ENCODE measurements at places on chromosomes 2 and 18. TPM values are rescaled to one million over a fixed set of nuclear protein-coding genes. Genes with fewer than 3 reads are reported as not detected.
A peak's percentile ranks its signal among the peaks of the same experiment; 100 is the strongest.

GRCh38 chr18:11978956-11979355 lies 2.4 kb upstream of the IMPA2 start:
- no peak overlapping the region for H3K27ac ChIP-seq
- H3K4me1 ChIP-seq, result peaks cover 15% of the 10 kb centered on the region
- H3K27me3 ChIP-seq, result peaks cover 17% of the 10 kb centered on the region

GRCh38 chr18:59040770-59041148 lies 98.9 kb upstream of the SEC11C start:
- no peaks in the 10 kb centered on the region for H3K36me3 ChIP-seq
- H3K27ac ChIP-seq, result no peak overlapping the region
- peaks cover 3% of the 10 kb centered on the region for H3K27me3 ChIP-seq

GKN1 gene
- not detected for total RNA-seq

- peaks cover 2% of the 10 kb centered on the region for H3K27me3 ChIP-seq
- H3K4me1 ChIP-seq, result peaks cover 25% of the 10 kb centered on the region
- H3K36me3 ChIP-seq, result peaks cover 5% of the 10 kb centered on the region
- H3K4me3 ChIP-seq, result peak overlapping the region; percentile 16
Measured at GRCh38 chr2:226608451-226608850, 191.2 kb downstream of the IRS1 start.

TTL gene
- 49.0 TPM for total RNA-seq

GRCh38 chr2:226050822-226051221 lies 651.3 kb downstream of the NYAP2 start:
- no peaks in the 10 kb centered on the region for H3K36me3 ChIP-seq
- no peak overlapping the region for H3K27ac ChIP-seq
- no peaks in the 10 kb centered on the region for H3K27me3 ChIP-seq
- no peak overlapping the region for H3K4me3 ChIP-seq
- no peak for DNase-seq

GRCh38 chr2:120763508-120763907 lies 27.8 kb downstream of the GLI2 start:
- DNase-seq, result no peak
- no peaks in the 10 kb centered on the region for H3K27me3 ChIP-seq
- H3K27ac ChIP-seq, result no peak overlapping the region
- H3K4me3 ChIP-seq, result no peak overlapping the region
- no peaks in the 10 kb centered on the region for H3K4me1 ChIP-seq

ADRA2B gene
- total RNA-seq, result 0.12 TPM

SEPTIN10 gene
- total RNA-seq, result 0.13 TPM

- no peaks in the 10 kb centered on the region for H3K36me3 ChIP-seq
- H3K27me3 ChIP-seq, result peaks cover 30% of the 10 kb centered on the region
- H3K4me3 ChIP-seq, result no peak overlapping the region
Measured at GRCh38 chr2:171529914-171530313, 7.6 kb downstream of the CYBRD1 start.
